ENCODE measurements at places on chromosomes 1 and 21.

DNA sequence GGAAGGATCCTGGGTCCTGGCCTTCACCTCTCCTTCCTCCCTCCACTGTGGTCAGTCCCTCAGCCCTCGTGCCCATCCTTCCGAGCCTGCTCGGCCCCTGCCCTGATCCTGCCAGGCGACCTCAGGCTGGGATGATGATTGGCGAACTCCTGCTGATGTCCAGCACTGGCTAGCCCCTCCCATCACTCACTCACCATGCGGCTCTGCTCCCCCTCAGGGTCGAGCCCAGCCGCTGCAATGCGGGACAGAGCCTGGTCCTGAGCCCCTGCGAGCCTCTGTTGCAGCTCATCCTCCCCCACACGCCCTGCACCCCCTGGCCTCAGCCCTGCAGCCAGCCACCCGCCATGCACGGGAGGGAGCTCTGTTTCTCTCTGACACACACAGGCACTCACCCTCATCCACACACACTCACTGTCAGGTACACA, 100.2 kb downstream of the DMRTB1 start:
- DNase-seq, result no peak

DNA sequence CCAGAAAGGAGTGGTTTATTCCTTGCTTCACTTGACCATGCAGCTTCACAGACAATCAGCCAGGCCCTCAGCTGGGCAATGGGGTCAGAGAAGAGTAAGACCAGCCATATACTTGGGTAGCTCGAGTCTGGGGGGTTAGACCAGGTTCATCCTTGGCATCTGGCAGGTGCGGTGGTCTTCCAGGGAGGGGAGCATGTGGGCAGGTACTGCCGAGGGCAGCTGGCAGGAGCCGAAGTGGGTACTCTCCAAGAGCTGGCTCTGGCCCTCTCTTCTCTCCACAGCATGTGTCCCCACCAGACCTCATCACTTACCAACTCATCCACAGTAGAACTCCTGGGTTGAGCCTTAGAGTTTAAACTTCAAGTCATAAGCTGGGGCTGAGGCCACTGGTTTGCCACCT, 156.8 kb downstream of the FOXD2 start:
- no peak for DNase-seq

DNA sequence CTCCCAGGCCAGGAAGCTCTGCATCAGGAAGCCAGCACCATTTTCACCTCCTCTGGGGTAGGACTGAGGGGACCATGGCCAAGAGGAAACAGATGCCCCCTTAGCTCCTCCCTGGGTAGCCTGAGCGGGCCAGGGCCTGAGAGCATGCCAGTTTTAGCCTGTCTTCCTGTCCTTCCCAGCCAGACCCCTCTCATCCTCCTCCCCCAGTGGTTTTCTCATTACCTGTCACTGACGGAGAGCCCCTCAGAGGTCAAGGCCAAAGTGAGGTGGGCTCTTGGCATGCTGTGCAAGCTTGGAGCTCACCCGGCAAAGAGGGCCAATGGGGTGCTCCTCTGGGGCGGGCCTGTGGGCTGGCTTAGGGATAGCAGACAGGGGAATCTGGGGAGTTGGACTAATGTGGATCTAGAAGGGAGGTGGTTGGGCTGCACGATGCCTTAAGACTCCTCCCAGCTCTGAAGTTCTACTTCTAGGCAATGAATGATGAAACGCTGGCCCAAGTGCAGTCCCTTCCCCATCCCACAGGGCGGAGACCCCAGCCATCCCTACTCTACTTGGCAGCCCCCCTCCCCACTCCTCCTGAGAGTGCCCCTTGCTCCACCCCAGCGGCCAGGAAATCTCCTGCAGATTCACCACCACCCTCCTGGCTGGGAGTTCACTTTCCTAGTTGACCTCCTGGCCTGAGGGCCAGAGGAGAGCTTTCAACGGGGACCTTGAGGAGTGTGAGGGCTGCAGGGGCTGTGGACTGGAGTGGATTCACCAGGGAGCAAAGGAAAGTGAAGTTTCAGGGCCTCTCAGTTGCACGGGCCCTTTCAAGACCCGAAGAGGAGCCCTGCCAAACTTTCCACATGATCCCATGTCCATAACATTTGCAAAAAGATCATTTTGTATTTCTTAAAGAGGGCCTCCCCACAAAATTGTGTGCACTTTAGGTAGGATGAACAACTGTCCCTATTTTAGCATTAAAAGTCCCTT, 9.4 kb upstream of the LMNA start:
- no peak for DNase-seq

- DNase-seq, result no peak
These were observed 192.3 kb downstream of the PRDM16 start for GRCh38 chr1:3261007-3261968.

- DNase-seq, result no peak
These were observed 131.9 kb upstream of the NFIA start for GRCh38 chr1:60950224-60951063.

DNA sequence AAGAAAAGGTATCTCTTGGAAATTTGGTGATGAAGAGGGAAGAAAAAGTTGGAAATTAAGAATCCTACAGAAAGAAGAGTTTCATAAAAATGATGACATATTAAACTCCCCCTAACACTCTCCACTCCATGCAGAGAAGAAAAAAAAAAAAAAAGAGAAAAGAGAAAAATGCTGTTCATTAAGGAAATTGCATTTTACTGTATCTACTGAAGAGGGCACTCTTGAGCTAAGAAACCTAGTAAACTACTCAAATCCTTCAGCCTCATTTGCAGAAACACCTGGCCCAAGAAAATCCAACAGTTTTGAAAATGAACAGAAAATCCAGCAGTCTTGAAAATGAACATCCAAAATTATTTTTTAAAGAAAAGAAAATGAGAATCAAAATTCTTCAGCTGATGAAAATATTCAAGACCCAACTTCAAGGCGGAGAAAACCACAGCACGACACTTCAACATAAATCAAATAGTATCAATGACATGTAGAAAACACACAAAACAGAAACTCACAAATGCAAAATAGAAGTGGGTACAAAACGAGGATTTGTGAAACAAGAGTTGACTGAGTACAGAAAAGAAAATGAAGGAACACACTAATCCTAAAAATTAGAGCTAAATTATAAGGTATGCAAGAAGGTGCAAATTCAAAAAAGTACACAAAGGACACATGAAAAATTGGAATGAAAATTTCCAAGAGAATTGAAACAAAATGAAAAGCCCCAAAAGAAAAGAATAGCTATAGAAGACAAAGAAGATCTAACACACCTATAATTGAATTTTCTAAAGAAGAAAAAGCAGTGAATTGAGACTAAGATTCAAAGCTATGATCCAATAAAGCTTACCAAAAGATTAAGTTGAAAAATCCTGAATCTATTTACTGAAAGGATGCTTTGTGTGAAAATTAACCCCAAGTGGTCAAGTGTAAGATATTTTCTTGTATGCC, 73.2 kb upstream of the DNAJC6 start:
- DNase-seq, result peak; percentile 28

GRCh38 chr21:27831177-27831576, 864.3 kb upstream of the ADAMTS5 start:
- DNase-seq, result no peak

- DNase-seq, result no peak
These were observed 38.5 kb upstream of the TDRD10 start for GRCh38 chr1:154463512-154463990.

DNA sequence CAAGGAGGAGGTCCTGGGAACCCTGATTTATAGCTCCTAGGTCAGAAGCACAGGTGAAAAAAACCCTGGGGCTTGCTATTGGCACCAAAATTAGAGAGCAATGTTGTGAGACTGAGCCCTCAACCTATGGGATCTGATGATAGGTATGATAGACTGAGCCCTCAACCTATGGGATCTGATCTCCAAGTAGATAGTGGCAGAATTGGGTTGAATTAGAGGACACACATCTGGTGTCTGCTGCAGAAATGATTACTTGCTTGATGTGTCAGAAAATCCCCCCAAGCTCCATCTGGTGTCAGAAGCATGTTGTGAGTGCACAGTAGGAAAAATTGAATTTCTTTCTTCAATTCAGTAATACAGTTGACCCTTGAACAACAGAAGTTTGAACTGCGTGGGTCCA, 62.4 kb downstream of the MAP3K21 start:
- DNase-seq, result no peak

DNA sequence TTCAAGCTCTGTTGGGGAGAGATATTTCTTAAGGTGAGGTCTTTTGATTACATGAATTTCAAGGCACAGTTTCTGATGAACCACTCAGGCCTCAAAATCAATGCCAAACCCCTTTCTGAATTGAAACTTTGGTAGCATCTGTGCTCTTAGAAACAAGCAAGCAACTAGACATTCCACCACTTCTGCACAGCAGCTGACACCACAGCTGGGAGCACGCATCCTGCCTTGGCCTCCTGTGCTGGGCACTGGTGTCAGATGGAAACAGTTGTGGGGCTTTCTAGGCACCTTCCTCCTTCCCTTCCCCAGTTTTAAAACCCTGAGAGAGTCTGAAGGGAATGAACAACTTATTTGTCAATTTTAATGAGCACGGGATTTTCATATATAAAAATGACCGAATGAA, 360.2 kb downstream of the ADGRL2 start:
- DNase-seq, result no peak

DNA sequence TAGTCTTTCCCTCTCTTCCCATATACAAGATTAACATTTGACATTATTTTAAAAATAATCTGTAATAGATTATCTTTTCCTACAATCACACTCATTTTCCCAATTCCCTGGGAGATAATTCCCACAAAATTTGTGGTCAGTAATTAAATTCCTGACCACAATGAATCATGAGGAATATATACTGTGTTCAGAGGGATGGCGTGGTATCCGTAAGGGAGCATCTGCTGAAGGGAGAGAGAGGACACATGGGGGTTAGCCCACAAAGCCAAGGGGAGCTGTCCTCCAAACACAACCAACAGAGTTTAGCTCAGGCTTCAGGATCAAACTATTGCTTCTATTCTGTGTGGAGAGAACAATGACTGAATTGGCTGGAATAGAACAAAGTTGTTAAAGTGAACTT, 57.1 kb upstream of the PPP2R5A start:
- no peak for DNase-seq

DNA sequence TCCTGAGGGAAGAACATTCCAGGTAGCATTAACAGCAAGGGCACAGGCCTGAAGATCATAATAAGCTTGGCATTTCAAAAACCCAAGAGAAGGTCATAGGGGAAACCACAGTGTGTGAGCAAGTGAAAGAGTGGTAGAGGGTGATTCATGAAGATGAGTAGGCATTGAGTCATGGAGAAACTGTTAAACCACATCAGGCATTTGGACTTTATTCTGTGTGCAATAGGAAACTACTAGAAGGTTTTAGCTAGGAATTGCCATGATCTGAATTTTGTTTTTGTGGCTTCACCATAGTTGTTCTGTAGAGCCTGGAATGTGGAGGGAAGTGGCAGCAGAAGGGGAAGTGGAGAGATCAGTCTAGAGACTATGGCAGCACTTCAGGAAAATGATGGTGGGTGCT, 359.0 kb upstream of the PTBP2 start:
- DNase-seq, result no peak

- no peak for DNase-seq
These were observed 424 bp upstream of the NECAP2 start for GRCh38 chr1:16440131-16440469.

GRCh38 chr21:43321111-43321510, 105.8 kb downstream of the SIK1 start:
- no peak for DNase-seq

DNA sequence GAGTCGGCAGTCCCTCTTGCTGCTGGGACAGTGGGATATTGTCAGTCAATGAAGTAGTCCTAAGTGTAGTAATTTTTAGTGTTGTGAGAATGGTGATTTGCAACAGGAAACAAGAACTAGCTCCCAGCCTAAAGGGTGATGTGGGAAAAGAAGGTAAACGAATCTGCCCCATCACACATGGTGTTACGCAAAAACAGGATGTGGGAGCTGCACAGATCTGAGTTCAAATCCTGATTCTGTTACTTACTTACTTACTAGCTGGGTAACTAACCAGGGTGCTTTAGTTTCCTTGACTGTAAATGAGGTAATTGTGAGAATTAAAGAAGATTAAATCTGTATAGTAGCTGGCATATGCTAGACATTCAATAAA, 22.3 kb downstream of the NAV1 start:
- DNase-seq, result no peak

GRCh38 chr1:230570724-230571360, 71.4 kb upstream of the COG2 start:
- no peak for DNase-seq

DNA sequence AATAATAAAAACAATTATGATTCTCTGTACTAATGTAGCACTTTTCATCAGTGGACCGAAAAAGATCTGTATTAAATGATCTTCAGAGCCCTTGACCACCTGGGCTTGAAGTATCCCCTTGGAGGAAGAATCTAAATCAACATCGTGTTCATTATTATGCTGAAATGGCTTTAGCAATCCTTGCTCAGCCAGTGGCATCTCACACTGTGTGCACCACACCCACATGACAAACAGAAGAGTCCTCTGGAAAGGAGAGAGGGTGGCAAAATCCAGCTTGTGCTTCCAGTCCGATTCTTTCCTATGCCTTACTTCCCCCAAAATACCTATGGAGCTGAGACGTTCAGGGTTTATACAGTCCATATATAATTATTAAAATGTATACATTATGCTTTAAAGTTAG, 318.5 kb upstream of the RUNX1 start:
- no peak for DNase-seq

- DNase-seq, result no peak
These were observed 202.4 kb downstream of the URB2 start for GRCh38 chr1:229828461-229828860.

DNA sequence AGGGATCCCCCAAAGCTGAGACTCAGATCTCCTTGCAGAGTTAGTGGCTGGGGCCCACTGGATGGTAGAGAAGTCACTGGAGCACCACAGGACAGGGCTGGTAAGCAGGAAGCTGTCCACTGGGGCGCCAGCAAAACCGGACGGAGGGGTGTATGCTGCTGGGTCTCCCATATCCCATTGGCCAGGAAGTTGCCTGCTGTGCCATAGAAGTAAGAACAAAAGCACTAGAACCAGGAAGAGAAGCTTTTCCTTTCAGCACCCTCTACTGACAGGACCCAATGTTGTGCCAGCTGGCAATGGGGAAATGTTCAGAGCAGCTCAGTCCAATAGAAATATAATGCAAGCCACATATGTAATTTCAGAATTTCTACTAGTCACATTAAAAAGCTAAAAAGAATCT, 146.6 kb downstream of the SPATA46 start:
- DNase-seq, result peak; percentile 35

DNA sequence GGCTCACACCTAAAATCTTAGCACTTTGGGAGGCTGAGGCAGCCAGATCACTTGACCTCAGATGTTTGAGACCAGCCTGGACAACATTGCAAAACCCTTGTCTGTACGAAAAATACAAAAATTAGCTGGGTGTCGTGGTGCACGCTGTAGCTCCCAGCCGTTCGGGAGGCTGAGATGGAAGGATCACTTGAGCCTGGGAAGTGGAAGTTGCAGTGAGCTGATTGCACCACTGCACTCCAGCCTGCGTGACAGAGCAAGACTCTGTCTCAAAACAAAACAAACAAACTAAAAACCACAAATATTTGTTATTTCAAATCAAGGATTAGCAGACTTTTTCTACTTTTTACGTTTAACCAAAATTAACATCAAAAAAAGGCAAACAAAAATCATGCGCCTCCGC, 31.3 kb downstream of the INKA2 start:
- DNase-seq, result no peak

- no peak for DNase-seq
These were observed 896 bp downstream of the LYSMD1 start for GRCh38 chr1:151164732-151165280.
